Left forelimb (tissue), 1 donor: ENCODE measurements at places on chromosomes 2 and 18.

GRCh38 chr2:146227152-146228019, 1617.4 kb upstream of the ACVR2A start:
- DNase-seq = no peak

- DNase-seq = peak; percentile 82
These were observed 45.9 kb upstream of the REG3G start for GRCh38 chr2:78979380-78980151.

DNA sequence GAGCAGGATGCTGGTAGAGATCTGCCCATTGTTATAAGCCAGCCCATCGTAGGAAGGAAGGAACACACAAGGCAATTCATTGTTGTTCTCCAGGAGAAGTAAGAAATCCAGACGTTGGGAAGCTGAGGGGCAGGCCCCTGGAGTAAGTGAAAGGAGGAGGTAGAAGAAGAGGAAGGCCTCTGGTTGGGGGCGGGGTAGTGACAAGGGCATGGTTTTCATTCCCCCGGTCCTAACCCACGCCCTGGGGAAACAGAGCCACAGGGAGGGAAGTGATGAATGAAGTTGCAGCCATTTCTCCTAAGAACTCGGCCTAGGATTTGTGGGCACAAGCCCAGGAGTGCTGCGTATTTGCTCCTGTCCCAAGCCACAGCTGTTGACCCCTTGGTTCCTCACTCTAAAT, 18.0 kb downstream of the LBH start:
- no peak for DNase-seq

GRCh38 chr18:9417073-9417851, 58.1 kb upstream of the RALBP1 start:
- DNase-seq = peak; percentile 83

- no peak for DNase-seq
These were observed 103.3 kb downstream of the ALK start for GRCh38 chr2:29817801-29818680.

DNA sequence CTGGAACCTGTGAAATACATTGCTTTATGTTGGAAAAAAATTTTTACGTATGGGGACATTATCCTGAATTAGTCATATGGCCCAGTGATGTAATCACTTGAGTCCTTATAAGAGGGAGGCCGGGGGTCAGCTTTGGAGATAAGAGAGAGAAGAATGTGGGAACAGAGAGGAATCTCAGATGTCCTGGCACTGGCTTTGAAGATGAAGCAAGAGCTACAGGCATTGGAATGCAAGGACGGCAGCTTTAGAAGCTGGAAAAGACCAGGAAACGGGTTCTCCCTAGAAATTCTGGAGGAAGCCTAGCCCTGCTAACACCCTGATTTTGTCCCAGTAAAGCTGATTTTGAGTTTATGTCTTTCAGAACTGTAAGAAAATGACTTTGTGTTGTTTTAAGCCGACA, 1129.9 kb upstream of the GYPC start:
- DNase-seq = no peak

GRCh38 chr18:649341-649740, 8.1 kb upstream of the TYMS start:
- no peak for DNase-seq

- peak; percentile 87 for DNase-seq
These were observed 93.9 kb downstream of the ACKR3 start for GRCh38 chr2:236663287-236664101.

- no peak for DNase-seq
These were observed 75.5 kb downstream of the KYNU start for GRCh38 chr2:142952793-142953494.

DNA sequence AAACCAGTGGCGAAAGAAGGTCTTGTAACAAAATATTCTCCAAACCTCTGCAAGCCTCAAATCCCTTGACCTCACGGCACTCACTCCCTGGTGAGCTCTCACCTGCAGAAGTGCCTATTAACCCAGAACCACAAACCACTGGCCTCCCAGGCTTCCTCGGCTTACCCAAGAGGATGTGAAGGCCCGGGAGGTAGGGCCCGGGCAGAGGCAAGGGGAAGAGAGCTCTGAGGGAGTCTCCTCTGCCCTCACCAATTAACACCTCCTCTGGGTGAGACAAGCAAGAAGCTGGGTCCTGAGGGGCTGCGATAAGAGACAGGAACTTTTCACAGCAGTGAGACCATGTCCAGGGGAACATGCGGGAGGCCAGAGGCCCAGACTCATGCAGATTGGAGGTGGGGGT, 53.7 kb downstream of the EMX1 start:
- no peak for DNase-seq

GRCh38 chr2:55511508-55512124, 7.9 kb upstream of the CFAP36 start:
- no peak for DNase-seq

GRCh38 chr2:47083886-47084687, 71.0 kb downstream of the STPG4 start:
- DNase-seq = no peak

GRCh38 chr2:60948926-60949579, 67.7 kb downstream of the REL start:
- DNase-seq = no peak

DNA sequence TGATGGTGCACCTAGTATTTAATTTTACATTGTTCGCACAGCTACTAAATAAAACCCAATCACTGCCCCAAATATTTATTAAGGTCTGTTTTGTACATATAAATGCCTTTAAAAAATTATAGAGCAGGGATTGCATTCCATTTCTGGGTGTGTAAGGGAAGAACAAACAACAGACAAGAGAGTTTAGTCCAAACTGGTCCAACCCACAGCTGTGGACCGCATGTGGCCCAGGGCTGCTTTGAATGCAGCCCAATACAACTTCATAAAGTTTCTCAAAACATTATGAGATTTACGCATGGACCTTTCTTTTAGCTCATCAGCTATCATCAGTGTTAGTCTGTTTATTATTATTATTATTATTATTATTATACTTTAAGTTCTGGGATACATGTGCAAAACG, 114.8 kb upstream of the LRATD1 start:
- no peak for DNase-seq

- no peak for DNase-seq
These were observed 80.0 kb downstream of the MAP4K3 start for GRCh38 chr2:39356922-39357639.

DNA sequence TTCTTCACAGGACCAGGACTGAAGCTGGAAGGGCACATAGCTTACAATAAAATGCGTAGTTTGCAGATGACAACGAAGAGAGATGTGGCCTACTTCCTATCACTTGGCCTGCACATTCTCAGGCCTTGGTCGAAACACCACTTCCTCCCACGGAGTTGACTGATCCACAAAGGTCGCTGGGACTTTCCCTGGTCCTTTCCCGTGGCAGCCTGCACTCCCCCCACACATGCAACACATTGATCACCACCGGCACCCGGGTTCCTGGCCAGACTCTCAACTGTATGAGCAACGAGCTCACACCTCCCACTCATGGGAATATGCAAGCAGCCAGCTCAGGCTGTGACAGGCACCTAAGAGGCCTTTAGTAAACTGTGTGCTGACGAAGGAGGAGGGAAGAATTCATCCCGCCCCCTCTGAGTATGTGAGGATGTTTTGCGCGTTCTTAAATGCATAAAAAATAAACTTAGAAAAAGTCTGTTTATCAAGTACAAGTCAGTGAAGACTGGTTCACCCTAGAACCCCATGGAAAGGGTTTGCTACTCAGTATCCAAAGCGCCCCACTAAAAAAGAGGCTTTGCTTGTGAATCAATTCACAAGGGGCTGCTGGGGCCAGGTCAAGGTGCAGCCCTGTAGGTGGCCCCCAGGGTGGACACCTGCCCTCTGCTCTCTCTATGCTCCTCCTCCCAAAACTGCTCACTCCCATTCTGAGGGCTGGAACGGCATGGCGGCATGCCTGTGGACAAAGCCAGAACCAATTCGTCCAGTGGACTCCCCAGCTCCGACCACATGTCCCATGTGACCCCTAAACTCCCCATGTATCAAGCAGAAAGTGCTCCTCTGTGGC, 154.3 kb downstream of the EIPR1 start:
- no peak for DNase-seq

GRCh38 chr18:46324087-46324955, 220.1 kb downstream of the HAUS1 start:
- DNase-seq = no peak

DNA sequence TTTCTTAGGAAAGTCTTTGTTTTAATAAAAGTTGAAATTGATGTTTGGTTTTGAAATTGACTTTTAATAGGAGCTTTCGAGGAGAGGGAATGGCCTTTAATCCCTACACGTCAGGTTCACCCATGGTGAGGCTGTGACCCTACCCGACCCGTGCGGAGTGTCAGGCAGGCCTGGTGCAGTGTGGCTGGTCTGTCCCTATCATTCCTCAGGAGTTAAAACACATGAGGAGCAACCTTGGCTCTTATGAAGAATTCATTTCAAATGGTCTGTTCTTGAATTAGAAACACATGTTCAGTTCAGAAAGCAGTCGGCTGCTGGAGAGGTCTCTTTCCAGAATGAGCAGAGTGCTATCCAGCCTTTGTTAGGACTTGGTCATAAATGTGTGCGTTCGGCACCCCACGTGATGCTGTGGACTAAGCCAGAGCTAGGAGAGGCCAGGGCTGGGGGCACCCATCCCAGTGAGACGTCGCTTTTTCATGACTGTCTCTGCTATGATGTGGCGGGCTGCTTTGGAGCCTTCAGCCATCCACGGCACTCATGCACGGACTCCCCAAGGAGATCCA, 54.7 kb downstream of the EMILIN2 start:
- DNase-seq = peak; percentile 81

- no peak for DNase-seq
These were observed 42.3 kb upstream of the MRPL33 start for GRCh38 chr2:27729198-27729597.

DNA sequence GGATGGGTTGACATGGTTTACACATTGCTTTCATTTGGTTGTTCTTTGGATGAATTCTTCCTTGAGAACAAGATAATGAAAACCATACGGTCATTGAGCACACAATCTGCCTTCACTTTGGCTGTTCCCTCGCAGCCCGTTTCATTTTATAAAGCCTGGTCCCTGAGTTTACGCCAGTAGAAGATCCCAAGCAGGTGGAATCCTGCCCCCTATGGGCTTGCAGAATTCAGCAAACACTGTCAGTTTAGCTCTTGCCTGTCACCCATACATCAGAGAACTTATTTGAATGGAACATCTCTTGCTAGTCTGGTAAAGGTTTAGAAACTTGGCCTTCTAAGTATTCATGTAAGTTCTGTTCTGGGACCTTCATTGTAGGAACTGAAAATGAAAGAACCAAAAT, 666.4 kb upstream of the ZEB2 start:
- DNase-seq = no peak

DNA sequence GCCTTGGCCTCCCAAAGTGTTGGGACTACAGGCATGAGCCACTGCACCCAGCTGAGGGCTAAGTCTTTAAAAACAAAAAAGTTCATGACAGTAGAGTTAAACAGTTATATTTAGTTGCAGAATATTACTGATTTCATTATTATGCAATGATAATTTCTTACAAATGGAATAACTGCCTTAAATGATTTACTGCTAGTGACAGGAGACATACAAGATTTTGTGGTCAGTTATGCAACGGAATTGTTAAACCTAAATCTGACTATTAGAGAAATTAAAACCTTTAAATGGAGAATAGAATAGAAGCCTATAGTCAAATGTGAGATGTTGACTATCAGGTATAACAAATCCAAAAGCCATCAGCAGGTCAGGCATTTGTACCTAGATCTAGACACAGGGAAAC, 10.3 kb upstream of the DNAJC10 start:
- DNase-seq = no peak

DNA sequence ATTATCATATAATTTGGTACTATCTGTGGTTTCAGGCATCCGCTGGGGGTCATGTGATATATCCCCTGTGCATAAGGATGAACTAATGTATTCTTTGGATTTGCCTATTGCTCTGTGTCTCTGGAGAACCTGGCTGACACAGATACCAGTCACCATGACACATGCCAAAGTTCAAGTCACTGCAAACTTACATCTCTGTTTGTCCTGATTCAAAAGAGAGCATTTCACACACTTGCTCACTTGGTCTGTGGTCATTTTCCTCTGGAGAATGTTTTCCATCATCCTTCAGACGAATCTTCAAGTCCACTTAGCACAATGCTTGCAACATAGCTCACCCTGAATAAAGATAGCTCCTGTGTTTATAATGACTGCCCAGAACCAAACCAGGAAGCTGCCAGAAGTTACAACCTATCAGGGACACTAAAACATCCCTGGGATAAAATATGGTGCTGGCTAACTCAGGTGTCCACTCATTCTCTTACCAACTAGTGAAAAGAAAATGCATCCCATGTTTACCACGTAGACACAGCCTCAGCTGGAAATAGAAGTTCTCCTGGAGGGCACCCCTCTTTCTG, 18.1 kb downstream of the SULT1C3 start:
- no peak for DNase-seq

DNA sequence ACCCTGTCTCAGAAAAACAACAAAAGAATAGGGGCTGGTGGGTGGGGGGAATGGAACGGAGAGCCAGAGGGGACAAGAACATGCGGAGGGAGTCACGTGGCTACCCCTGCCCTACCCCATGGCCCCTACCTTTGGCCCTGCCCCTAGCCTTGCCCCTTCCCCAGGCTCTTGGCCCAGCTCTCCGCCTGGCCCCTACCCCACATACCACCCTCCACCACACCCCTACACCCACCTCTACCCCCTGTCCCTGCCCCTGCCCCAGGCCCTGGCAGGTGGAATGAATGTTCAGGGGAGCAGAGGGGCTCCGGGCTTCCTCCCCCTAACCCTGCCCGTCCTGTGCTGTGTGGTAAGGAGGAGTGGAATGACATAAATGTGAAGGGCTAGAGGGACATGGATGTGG, 15.1 kb downstream of the BIN1 start:
- no peak for DNase-seq

GRCh38 chr2:219901155-219901554, 273.7 kb downstream of the SLC4A3 start:
- no peak for DNase-seq

DNA sequence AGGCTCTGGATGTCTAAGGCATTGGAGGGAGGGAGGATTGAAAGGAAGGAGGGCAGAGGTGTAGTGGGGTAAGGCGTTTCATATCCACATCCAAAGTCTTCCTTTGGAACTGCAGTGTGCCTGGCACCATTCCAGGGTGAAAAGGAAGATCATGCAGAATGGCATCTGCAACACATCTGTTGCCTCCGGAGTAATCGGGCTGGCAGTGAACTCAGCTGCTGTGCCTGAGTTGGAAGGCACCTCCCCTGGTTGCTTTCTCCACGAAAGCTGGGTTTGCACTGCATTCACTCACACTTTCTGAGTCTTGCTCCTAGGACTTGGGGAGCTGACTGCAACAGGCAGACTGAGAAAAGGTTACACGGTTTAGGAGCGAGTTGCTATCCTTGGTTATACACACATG, 30.3 kb upstream of the SEC11C start:
- no peak for DNase-seq

- no peak for DNase-seq
These were observed 68.0 kb downstream of the DAW1 start for GRCh38 chr2:227939271-227940027.
